ENCODE measurements at places on chromosomes 2 and 18. TPM values are rescaled to one million over a fixed set of nuclear protein-coding genes. Genes with fewer than 3 reads are reported as not detected.

ALS2 gene
- total RNA-seq: 11.7 TPM

GRCh38 chr2:35114765-35115164 lies 1240.8 kb upstream of the CRIM1 start:
- H3K4me1 ChIP-seq: no peaks in the 10 kb centered on the region
- H3K4me3 ChIP-seq: no peak overlapping the region
- no peaks in the 10 kb centered on the region for H3K27me3 ChIP-seq
- H3K36me3 ChIP-seq: no peaks in the 10 kb centered on the region
- DNase-seq: no peak

GRCh38 chr2:83016343-83017110 lies 1442.6 kb downstream of the SUCLG1 start:
- H3K4me1 ChIP-seq: no peaks in the 10 kb centered on the region
- DNase-seq: no peak
- H3K27ac ChIP-seq: no peak overlapping the region
- no peaks in the 10 kb centered on the region for H3K27me3 ChIP-seq

- H3K4me3 ChIP-seq: no peak overlapping the region
- H3K27ac ChIP-seq: no peak overlapping the region
- no peaks in the 10 kb centered on the region for H3K4me1 ChIP-seq
- DNase-seq: no peak
- H3K36me3 ChIP-seq: no peaks in the 10 kb centered on the region
Measured at GRCh38 chr18:79878741-79879378, 72.6 kb downstream of the SLC66A2 start.

DNA sequence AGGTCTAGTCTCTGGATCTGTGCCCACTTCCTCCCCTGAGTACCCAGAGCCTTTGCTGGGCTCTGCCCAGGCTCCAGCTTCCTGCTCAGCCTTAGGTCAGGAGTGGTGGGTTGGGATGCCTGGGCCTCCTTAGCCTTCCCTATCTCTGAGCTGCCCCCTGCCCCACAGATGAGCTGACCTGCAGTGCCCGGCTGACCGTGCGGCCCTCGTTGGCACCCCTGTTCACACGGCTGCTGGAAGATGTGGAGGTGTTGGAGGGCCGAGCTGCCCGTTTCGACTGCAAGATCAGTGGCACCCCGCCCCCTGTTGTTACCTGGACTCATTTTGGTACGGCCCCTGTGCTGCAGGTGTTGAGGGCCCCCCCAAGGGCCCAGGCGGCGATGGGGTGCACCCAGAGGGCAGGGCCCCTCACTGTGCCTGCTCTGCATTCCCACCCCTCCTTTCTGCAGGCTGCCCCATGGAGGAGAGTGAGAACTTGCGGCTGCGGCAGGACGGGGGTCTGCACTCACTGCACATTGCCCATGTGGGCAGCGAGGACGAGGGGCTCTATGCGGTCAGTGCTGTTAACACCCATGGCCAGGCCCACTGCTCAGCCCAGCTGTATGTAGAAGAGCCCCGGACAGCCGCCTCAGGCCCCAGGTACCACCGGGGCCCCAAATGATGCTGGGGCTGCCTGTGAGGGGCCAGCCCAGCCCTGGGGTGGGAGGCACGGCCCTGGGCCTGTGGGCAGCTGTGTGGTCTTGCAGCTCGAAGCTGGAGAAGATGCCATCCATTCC lies 30.1 kb upstream of the GMPPA start:
- H3K36me3 ChIP-seq: no peaks in the 10 kb centered on the region
- DNase-seq: no peak
- no peak overlapping the region for H3K4me3 ChIP-seq
- no peaks in the 10 kb centered on the region for H3K4me1 ChIP-seq
- H3K27me3 ChIP-seq: no peaks in the 10 kb centered on the region

DNA sequence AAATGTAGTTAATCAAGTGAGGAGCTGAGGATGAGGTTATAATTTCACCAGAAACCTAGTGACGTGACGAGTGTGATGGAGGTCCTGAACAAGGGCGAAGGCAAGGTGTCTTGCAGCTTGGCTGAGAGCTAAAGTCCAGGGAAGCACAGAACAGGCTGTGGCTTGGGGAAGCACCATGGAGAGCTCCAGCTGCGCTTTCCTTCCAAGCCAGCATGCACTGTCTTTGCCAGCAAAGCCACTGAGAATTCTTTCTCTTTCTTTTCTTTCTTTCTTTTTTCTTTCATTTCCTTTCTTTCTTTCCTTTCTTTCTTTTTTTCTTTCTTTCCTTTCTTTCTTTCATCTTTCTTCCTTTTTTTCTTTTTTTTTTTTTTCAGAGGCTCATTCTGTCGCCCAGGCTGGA lies 239.3 kb downstream of the FBXO15 start:
- DNase-seq: no peak
- no peaks in the 10 kb centered on the region for H3K4me1 ChIP-seq
- no peak overlapping the region for H3K27ac ChIP-seq
- peaks cover 8% of the 10 kb centered on the region for H3K27me3 ChIP-seq
- H3K36me3 ChIP-seq: no peaks in the 10 kb centered on the region

- no peak for DNase-seq
- no peaks in the 10 kb centered on the region for H3K27me3 ChIP-seq
- no peak overlapping the region for H3K4me3 ChIP-seq
- H3K27ac ChIP-seq: no peak overlapping the region
- peaks cover 2% of the 10 kb centered on the region for H3K4me1 ChIP-seq
Measured at GRCh38 chr2:121664713-121665112, 15.5 kb upstream of the CLASP1 start.

DNA sequence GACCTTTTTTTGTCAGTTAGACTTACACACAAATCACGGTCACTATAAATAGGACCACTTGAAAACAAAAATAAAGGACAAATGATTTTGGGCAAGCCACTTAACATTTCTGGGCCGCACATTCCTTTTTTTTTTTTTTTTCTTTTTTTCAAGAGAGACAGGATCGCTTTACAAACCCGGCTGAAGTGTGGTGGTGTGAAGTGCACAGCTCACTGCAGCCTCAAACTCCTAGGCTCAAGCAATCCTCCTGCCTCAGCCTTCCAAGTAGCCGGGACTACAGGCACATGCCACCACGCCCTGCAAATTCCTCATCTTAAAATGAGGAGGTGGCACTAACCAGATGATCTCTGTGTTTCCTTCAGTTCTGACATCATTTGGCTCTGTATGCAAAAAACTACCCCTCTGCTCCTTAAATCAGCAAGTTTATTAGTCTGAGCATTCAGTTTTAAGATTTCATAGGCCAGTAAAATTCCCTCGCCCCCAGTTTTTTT lies 28.3 kb upstream of the MRO start:
- no peaks in the 10 kb centered on the region for H3K4me1 ChIP-seq
- no peaks in the 10 kb centered on the region for H3K36me3 ChIP-seq
- H3K4me3 ChIP-seq: no peak overlapping the region
- no peak for DNase-seq
- H3K27ac ChIP-seq: no peak overlapping the region
- H3K27me3 ChIP-seq: no peaks in the 10 kb centered on the region

- DNase-seq: no peak
- peaks cover 7% of the 10 kb centered on the region for H3K27me3 ChIP-seq
- H3K4me1 ChIP-seq: no peaks in the 10 kb centered on the region
- H3K27ac ChIP-seq: no peak overlapping the region
- no peak overlapping the region for H3K4me3 ChIP-seq
- no peaks in the 10 kb centered on the region for H3K36me3 ChIP-seq
Measured at GRCh38 chr2:149430743-149431736, 100.7 kb downstream of the LYPD6 start.

DNA sequence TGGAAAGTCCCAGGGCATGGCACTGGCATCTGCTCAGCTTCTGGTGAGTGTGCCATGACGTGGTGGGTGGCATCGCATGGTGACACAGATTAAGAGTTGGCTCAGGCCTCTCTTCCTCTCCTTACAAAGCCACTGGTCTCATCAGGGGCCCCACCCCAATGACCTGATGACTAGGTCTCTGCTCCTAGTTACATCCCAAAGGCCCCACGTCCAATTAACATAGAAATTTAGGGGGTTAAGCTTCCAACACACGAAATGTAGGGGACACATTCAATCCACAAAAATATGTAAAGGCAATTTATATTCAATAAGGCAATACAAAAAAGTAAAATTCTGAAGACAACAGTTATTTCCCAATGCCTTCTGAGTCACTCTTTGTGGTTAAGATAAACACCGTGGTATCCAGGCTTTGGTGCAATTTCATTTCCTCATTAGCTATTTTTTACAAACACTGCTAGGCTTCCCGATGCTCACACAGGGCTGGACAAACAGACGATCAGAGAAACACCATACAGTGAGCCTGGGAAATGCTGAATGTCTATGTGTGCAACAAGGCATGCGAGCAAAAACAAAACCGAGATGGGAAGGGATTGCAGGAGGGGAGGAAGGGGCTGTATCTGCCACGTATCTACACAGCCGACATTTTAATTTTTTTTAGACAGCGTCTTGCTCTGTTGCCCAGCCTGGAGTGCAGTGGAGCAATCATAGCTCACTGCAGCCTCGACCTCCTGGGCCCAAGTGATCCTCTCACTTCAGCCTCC lies 67.2 kb downstream of the MBP start:
- peaks cover 100% of the 10 kb centered on the region for H3K4me1 ChIP-seq
- H3K36me3 ChIP-seq: peaks cover 93% of the 10 kb centered on the region
- no peak overlapping the region for H3K4me3 ChIP-seq

FIGN gene
- total RNA-seq: not detected

DNA sequence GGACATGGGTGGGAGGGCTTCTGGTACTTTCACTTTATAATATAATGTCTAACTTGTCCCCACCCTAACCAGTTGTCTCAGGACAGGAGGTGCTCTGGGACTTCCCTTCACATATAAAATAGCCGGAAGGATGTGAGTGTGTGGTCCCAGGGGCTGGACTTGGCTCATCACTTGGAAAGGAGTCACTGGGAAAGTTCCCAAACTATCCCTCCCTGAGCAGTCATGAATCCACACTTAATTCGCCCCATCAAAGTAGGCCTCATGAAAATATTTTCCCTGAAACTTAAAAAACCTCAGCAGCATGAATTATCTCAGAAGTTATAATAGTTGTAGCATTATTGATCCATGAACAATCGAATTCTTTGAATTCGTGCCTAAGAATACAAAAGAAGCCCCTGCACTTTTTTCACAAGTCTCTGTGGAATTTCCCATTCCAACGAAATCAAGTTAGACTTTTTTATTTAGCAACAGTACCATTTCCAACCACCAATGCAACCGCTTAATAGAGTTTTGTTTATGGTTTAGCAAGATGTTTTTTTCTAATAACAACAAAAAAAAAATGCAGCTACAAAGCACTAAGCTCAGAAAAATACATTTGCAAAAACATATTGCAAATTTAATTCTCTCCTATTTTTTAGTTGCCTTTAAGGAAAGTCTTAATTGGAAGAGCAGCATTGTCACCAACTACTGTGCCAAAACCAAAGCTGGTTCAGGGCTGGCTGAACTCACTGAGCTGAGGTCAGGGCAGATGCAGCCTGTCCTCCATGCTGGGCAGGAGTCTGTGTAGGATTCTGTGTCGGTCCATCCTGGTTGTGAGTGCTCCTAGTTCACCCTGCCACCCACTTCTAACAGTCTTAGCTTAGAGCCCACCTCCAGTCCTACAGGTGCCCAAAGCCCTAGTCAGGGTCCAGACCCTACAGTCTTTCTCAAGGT lies 68.8 kb upstream of the SPTBN1 start:
- H3K36me3 ChIP-seq: no peaks in the 10 kb centered on the region
- no peak overlapping the region for H3K27ac ChIP-seq
- no peaks in the 10 kb centered on the region for H3K4me1 ChIP-seq
- no peak overlapping the region for H3K4me3 ChIP-seq
- DNase-seq: no peak

- H3K4me1 ChIP-seq: no peaks in the 10 kb centered on the region
Measured at GRCh38 chr2:195029804-195030654, 627.0 kb upstream of the SLC39A10 start.

DNA sequence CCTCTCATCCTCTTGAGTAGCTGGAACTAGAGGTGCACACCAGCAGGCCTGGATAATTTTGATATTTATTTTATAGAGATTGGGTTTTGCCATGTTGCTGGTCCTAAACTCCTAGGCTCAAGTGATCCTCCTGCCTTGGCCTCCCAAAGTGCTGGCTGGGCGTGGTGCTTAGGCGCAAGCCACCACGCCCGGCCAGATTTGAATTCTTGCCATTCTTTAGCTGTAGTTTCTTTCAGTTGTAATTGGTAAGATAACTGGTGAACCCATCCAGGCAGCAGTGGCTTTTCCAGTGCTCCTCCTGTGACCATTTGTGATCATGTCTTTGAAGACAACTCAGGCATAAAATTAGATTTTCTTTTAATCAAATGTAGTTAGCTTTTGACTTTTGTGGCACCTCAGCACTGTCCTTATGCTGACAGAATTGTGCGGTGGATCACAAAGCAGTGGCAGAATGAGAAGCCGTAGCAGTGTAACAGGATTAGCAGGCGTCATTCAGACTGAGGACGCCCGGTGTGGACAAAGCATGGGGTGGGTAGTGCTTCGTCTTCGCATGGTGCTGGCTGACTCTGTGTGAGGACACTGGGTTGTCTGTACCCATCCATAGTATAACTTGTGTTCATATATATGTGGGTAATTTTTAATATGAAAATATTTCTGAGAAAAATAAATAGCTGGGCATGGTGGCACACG lies 30.0 kb upstream of the TOGARAM2 start:
- H3K27ac ChIP-seq: no peak overlapping the region
- H3K27me3 ChIP-seq: no peaks in the 10 kb centered on the region
- no peak for DNase-seq
- peaks cover 23% of the 10 kb centered on the region for H3K36me3 ChIP-seq

GRCh38 chr2:69631402-69631801 lies 12.1 kb downstream of the AAK1 start:
- no peak overlapping the region for H3K4me3 ChIP-seq
- H3K36me3 ChIP-seq: peaks cover 39% of the 10 kb centered on the region
- DNase-seq: no peak
- no peaks in the 10 kb centered on the region for H3K27me3 ChIP-seq
- peaks cover 37% of the 10 kb centered on the region for H3K4me1 ChIP-seq
- H3K27ac ChIP-seq: no peak overlapping the region

GRCh38 chr2:180705122-180705521 lies 275.3 kb upstream of the UBE2E3 start:
- H3K4me3 ChIP-seq: no peak overlapping the region
- no peaks in the 10 kb centered on the region for H3K36me3 ChIP-seq
- no peaks in the 10 kb centered on the region for H3K4me1 ChIP-seq
- H3K27ac ChIP-seq: no peak overlapping the region
- no peak for DNase-seq

DNA sequence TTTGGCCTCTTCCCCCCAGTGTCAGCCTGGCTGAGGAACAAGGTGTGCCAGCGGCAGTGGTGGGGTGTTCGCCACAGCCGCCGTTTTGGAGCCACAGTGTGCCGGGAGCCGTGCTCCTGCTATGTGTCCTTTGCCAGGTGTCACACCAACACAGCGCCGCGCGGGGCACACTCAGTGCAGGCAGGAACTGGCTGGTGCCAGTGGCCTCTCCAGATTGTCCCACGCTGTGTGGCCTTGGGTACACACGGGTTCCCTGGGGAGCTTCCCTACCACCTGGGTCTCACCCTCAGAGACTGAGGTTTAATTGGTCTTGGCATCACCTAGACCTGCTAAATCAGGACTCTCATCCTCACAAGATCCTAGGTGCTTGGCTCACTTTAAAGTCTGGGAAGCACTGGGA lies 171.6 kb downstream of the LDLRAD4 start:
- no peak for DNase-seq
- peaks cover 2% of the 10 kb centered on the region for H3K36me3 ChIP-seq
- no peaks in the 10 kb centered on the region for H3K4me1 ChIP-seq
- no peak overlapping the region for H3K27ac ChIP-seq

GATA6 gene
- not detected for total RNA-seq

- DNase-seq: no peak
- H3K27me3 ChIP-seq: no peaks in the 10 kb centered on the region
- H3K4me1 ChIP-seq: peaks cover 9% of the 10 kb centered on the region
- H3K27ac ChIP-seq: no peak overlapping the region
Measured at GRCh38 chr2:101981504-101981903, 10.3 kb upstream of the IL1R2 start.

Measured in activated CD4-positive, alpha-beta T cell treated with anti-CD3 and anti-CD28 coated beads, Interleukin-2, amount 10 ng/mL, durations not matched to agents 7 days and 5 days (primary cell).